NCI-H2227 treated with DMSO at 0.1 percent for 48 hours (cell line): ENCODE measurements at places on chromosomes 5 and 9.

GRCh38 chr5:52947851-52948250 is 41.3 kb upstream of the ITGA2 start:
- DNase-seq, result no peak

GRCh38 chr9:89519366-89519805 is 21.5 kb upstream of the SEMA4D start:
- no peak for DNase-seq

GRCh38 chr5:44389090-44389822 is at the start of gene FGF10:
Gene FGF10 (minus strand): TSS chr5:44389420. CDS start chr5:44388682, 738 bp downstream.
- DNase-seq, result no peak

GRCh38 chr5:43646992-43647391 is 44.0 kb downstream of the NNT start:
- DNase-seq, result no peak

GRCh38 chr5:179927824-179928223 is 20.1 kb upstream of the TBC1D9B start:
- no peak for DNase-seq
